Sigmoid colon (tissue), 7 donors: ENCODE measurements at places on chromosomes 7 and 10. TPM values are rescaled to one million over a fixed set of nuclear protein-coding genes. Genes with fewer than 3 reads are reported as not detected.

DNA sequence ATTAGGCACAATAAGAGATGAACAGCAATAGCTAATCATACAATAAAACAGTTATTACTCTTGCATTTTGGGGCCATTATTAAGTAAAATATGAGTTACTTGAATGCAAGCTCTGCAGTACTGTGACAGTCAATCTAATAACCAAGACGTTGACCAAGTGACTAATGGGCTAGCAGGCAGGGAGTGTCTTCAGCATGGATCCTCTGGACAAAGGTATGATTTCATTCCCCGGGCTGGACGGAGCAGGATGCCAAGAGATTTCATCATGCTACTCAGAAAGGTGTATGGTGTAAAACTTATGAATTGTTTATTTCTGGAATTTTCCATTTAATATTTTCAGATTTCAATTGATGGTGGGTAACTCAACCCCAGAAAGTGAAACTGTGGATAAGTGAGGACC lies 80.9 kb downstream of the SHH start:
- H3K4me1 ChIP-seq: no peaks in the 10 kb centered on the region
- no peak for DNase-seq
- H3K27ac ChIP-seq: no peak overlapping the region
- no peak overlapping the region for H3K4me3 ChIP-seq
- no peaks in the 10 kb centered on the region for H3K27me3 ChIP-seq
- no peaks in the 10 kb centered on the region for H3K36me3 ChIP-seq

DNA sequence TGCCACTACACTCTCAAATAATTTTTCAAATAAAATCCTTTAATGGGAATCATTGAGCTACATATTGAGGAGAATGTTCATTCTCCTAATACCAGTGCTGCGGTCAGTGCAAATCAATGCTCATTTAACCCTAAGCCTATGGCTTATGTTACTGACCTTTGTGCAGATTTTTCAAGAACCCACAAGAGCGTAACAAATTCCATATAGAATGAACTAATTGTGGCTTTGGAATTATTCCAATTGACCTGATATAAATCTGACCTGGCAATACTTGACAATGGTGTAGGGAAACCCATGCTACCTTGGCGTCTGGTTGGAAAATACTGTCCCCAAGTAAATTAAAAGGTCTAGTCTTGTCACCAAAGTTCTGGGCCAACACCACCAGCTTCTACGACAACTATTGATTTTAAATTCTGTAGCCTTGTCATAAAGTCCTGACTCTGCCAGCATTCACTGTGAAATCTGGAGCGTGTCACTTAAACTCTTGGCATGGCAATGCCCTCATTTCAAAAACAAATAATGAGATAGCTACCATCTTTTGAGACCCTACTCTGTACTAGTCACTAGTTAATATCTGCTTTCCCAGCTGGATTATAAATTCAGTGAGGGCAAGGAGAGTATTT lies 320.9 kb downstream of the AHR start:
- no peak for DNase-seq
- no peak overlapping the region for H3K4me3 ChIP-seq
- H3K27me3 ChIP-seq: no peaks in the 10 kb centered on the region

DNA sequence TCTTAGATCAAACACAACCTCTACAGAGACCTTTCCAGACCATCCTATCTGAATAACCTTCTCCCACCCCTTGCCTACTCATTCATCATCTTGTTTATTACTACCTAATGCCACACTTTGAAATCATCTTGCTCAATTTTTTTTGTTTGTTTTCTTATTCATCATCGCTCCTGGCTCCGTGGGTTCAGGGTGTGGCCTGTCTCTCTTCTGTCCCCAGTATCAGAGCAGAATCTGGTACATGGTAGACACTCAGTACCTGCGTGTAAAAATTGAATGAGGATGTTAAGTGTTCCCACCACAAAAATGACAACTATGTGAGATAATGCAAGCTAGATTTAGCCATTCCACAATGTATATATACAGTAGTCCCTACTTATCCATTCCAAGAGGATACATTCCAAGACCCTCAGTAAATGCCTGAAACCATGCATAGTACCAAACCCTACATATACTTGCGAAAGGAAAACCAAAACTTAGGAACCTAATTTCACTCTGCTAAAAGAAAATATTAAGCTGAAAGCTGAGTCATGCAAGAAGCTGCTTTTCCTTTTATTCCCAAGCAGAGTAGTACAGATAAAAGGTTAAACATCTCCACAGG lies 72.1 kb upstream of the SEC61G start:
- no peaks in the 10 kb centered on the region for H3K27me3 ChIP-seq
- H3K4me1 ChIP-seq: no peaks in the 10 kb centered on the region
- DNase-seq: no peak

- H3K36me3 ChIP-seq: peaks cover 22% of the 10 kb centered on the region
- no peaks in the 10 kb centered on the region for H3K27me3 ChIP-seq
- no peak for DNase-seq
- no peaks in the 10 kb centered on the region for H3K4me1 ChIP-seq
- H3K27ac ChIP-seq: no peak overlapping the region
Observed at GRCh38 chr10:130160775-130161174, 24.6 kb downstream of the GLRX3 start.

DNA sequence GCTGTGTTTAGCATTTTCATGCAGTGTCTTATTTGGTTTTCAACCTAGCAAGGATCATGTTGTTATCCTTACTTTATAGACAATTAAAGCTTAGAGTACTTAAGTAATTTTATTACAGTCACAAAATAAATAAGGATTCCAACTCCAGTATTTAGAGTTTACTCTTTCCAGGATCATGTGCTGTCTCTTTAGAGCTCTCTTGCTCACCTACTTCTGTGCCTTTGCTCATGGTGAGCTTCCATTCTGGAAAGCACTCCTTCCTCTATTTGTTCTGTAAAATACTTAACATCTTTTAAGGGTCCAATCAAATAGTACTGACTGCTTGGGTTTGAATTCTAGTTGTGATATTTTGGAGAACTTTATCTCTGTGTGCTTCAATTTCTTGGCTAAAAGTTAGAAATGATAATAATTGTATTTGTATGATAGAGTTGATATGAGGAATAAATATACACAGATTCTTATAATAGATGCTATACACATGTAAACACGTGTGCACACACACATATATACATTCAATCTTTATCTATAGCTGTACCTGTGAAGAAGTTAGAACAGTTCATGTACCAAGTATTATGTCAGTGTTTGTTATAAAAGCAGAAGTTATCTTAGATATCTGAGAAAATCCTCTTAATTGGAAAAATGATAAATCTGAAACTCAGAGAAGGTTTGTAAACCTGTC lies 18.2 kb upstream of the CALCR start:
- no peak overlapping the region for H3K4me3 ChIP-seq
- H3K36me3 ChIP-seq: no peaks in the 10 kb centered on the region
- no peaks in the 10 kb centered on the region for H3K27me3 ChIP-seq
- no peak for DNase-seq

GRCh38 chr10:66737241-66737640 lies 188.6 kb upstream of the LRRTM3 start:
- H3K27ac ChIP-seq: no peak overlapping the region
- no peaks in the 10 kb centered on the region for H3K36me3 ChIP-seq
- DNase-seq: no peak
- H3K27me3 ChIP-seq: no peaks in the 10 kb centered on the region
- H3K4me3 ChIP-seq: no peak overlapping the region

DNA sequence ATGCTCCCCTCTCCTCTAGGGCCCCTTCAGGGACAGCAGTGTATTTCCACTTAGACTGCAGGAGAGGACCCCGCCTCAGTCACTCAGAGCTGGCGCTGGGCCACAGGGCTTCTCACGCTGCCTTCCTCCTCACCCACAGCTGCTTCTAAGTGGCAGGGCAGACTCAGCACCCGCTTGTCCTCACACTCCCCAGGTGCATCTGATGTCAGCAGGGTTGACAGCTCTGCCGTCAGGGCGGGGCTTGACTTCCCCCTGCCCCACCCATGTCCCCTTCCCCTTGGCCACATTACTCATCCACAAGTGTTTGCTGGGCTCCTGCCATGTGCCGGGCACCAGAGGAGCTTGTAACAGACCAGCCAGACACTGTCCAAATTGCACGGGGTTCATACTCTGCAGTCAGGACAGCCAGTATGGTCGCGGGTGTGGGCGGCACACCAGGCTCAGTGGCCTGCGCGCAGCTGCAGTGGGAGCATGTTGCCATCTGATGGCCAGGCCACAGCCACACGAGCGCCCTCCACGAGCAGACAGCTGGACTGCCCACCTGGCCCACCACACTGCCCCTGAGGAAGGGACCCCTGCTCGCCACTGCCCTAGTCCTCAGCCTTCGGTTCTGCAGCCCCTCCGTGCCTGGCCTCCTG lies 29.3 kb upstream of the TTYH3 start:
- no peak overlapping the region for H3K27ac ChIP-seq
- peaks cover 6% of the 10 kb centered on the region for H3K36me3 ChIP-seq
- no peak overlapping the region for H3K4me3 ChIP-seq
- DNase-seq: no peak
- no peaks in the 10 kb centered on the region for H3K4me1 ChIP-seq
- H3K27me3 ChIP-seq: no peaks in the 10 kb centered on the region

- H3K27me3 ChIP-seq: no peaks in the 10 kb centered on the region
- H3K36me3 ChIP-seq: no peaks in the 10 kb centered on the region
- H3K4me1 ChIP-seq: no peaks in the 10 kb centered on the region
- DNase-seq: no peak
Observed at GRCh38 chr10:128560993-128561392, 434.8 kb upstream of the MKI67 start.

GRCh38 chr7:158002486-158003080 lies 585.0 kb downstream of the PTPRN2 start:
- no peak overlapping the region for H3K4me3 ChIP-seq
- no peak overlapping the region for H3K27ac ChIP-seq
- DNase-seq: no peak
- H3K4me1 ChIP-seq: no peaks in the 10 kb centered on the region
- H3K36me3 ChIP-seq: no peaks in the 10 kb centered on the region

DNA sequence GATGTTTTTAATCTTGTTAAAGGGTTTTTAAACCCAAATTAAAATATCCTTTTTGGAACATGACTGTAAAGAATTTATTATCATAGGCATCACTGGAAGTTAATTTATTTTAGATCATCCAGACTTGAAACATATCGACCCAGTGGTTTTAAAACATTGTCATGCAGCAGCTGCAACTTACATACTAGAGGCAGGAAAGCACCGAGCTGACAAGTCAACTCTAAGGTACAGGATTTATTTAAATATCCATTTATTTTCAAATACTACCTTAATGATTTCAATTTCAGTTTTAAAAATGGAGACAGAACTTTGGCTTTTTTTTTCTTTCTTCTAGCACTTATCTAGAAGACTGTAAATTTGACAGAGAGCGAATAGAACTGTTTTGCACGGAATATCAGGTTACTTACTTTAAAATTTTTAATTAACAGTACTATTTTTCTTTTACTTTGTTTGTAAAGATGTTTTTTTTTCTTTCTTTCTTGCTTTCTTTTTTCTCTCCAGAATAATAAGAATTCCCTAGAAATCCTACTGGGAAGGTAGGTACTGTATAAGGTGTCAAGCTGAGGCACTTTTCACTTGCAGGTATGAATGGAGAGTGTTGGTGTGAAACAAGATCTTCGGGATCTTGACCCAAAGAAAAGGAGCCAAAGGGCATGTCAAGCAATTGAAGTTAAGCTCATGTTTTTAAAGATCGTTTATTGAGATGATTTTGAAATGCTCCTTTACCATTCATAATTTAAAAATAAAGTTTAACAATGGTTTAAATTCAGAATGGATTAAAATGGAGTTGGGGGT lies 1.8 kb downstream of the COMMD3 start:
- H3K36me3 ChIP-seq: no peaks in the 10 kb centered on the region
- no peak for DNase-seq
- H3K27me3 ChIP-seq: peaks cover 9% of the 10 kb centered on the region
- H3K4me3 ChIP-seq: no peak overlapping the region
- H3K4me1 ChIP-seq: peaks cover 46% of the 10 kb centered on the region

GRCh38 chr10:86632009-86632800 lies 22.1 kb upstream of the OPN4 start:
- H3K36me3 ChIP-seq: no peaks in the 10 kb centered on the region
- peak overlapping the region; percentile 46 for H3K4me3 ChIP-seq
- H3K27ac ChIP-seq: peak overlapping the region; percentile 57
- DNase-seq: no peak
- peaks cover 20% of the 10 kb centered on the region for H3K4me1 ChIP-seq

DNA sequence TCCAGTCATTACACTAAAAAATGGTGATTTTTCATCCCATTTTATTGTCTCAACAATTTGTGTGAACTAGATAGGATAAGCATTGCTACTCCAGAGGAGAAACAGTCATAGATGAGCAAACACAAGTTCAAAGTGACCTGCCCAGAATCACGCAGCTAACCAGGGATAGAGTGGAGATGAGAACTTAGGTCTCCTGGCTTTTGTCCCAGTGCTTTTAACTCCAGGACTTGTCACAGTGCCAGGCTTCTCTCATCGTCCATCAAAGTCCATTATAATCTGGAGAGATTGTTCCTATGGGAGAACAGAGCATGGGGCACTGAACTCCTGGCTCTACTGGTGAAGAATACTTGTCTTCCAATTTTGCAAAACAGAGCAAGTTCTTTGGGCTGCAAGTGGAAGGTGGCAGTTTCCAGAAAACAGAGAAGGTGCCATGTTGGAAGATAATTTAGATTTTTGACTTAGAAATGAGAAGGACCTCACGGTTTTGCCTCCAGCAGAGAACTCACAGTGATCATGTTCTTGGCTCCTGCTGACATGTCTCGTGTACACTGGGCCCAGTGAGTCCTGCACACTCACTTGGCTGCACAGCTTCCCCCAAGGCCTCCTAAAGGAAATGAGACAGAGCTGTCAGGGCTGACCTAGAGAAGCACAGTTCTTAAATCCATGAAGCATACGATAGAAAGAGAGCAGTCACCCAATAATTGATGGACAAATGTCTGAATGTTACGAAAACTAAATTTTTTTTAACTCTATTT lies 322.9 kb upstream of the NRP1 start:
- no peaks in the 10 kb centered on the region for H3K27me3 ChIP-seq
- no peaks in the 10 kb centered on the region for H3K4me1 ChIP-seq
- no peak overlapping the region for H3K4me3 ChIP-seq
- no peaks in the 10 kb centered on the region for H3K36me3 ChIP-seq
- H3K27ac ChIP-seq: no peak overlapping the region
- DNase-seq: no peak

DNA sequence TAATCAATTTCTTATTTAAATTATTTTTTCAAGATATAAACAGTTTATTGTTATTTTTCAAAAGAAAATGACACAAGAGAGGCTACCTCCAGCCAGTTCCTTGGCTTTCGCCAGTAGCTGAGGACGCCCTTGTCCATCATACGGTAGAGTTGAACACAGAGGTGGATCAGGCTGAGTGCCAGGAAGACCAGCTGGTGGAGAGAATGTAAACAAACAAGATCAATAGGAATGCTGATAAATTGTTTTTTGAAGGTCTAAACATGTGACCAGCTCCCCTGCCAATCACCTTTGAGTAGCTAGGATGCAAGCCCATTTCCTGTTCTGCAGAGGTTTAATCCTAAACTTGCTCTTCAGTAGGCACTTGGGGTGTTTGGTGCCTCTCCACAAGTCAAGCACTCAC lies 138.9 kb downstream of the PKD1L1 start:
- H3K4me3 ChIP-seq: no peak overlapping the region
- peaks cover 25% of the 10 kb centered on the region for H3K4me1 ChIP-seq
- no peaks in the 10 kb centered on the region for H3K27me3 ChIP-seq
- no peak for DNase-seq
- H3K36me3 ChIP-seq: no peaks in the 10 kb centered on the region

SFMBT2 gene
- total RNA-seq: 6.4 TPM

VAX1 gene
- total RNA-seq: not detected

TMEM236 gene
- 0.68 TPM for total RNA-seq

CRHR2 gene
- total RNA-seq: not detected

SPACDR gene
- total RNA-seq: not detected
